ENCODE measurements at places on chromosomes 6 and 20.

DNA sequence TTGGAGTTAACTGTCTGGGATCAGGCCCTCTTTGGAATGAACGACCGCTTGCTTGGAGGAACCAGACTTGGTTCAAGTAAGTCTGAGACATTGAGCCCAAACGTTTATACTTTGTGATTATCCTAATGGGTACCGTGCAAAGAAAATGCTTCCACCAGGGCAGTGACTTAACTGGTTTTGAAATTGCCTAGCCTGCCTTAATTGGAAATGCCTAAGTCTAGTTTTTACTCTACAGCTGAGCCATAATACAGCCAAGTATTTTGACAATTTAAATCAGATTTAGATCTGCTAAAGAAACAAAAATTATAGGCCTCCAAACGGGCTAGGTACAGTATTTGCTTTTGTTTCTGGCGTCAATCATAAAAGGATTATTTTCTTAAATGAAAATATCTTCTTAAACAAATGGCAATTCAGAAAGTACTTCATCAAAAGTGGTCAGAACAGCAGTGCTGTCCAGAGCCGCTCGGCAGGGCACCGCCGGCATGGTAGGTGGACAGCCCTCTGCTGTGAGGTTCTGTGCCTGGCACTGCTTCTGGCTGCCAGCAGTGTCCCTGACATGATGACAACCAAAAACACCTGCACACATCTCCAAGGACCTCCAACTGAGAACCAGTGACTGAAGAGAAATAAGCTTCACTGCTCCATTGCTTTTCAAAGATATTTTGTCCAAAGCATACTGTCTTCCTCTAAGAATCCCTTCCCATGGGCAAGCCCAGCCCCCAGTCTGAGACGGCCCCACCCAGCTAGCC, 55.6 kb downstream of the EZR start:
- peak; percentile 13 for ATAC-seq

DNA sequence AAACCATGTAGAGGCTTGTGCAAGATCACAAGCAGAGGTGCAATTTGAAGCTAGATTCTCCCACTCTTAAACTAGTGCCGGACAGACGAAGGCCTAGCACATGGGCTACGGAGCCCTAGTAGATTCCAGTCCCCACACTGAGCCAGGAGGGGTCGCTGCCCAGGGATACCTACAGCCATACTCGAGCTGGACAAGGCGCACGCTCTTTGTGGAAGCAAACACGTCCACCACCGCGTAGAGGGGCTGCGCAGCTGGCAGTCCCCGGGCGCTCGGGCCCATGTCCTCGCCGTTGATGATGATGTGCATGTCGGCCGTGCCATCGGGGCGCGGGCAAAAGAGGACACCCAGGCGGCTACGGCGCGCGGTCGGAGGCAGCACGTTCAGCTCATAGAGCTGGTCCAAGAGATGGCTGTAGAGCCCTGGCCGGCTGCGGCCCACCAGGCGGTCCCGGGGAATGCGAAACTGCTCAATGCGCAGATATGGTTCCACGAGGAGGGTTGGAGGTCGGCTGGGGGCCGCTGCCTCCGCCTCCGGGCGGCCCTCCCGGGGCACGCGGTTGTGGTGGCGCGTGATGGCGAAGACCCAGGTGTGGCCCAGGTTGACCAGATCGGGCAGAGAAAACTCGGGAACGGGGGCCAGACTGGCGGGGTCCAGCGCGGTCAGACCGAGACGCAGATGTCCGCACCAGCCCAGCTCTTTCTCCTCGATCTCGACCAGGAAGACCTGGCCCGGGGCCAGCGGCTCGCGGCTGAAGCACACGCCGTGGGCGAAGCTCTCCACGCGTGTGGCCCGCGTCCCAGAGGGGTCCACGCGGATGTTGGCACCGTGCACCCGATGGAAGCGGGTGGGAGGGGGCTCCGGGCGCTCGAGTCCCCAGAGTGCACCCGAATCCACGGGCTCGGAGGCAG, 677 bp downstream of the NEURL2 start:
- peak; percentile 36 for ATAC-seq

DNA sequence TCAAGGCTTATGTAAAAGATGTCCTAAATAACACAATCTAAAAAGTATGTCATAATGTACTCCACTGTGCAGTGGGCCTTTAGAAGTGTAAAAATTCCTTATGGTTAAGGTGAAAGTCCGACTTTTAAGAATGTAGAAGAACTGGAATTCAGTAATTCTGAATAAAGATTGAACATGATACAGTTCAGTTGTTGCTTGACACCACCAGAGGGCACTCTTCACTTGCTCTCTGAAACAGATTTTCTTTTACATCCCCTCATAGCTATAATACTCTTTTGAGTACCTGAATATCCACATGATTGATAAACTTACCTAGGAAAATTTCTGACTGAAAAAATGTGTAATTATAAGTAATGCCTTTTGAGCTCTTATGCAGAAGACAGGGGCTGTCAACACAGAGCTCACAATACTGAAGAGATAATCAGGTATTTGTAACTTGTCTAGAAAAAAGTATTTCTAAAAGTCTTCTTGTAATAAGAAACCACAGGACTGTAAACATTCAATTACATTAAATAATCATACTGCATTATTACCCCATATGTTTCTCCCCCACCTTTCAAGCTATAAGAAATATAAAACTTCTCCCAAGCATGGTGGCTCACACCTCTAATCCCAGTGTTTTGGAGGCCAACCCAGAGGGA, 92.1 kb downstream of the POPDC3 start:
- ATAC-seq: no peak

DNA sequence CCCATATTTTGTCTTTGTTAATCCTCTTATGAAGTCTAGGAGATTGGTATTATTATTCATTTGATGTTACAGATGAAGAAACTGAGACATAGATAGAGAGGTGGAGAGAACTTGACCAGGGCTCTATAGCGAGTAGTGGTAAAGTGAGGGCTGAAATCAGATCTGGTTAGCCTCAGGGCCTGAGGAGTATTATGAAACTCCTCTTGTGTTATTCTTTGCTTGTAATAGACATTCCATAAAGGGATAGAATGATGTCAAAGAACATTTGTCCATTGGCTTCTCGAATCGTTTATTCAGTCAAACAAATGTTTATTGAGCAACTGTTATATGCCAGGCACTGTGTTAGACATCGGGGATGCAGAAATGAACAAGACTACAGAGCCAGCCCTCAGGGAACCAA, at the start of gene IL22RA2:
TSS of gene IL22RA2 (minus strand) at position 144 of the 400 bp plus-strand sequence. CDS start 11,895 bp downstream, outside the sequence.
- ATAC-seq: no peak

DNA sequence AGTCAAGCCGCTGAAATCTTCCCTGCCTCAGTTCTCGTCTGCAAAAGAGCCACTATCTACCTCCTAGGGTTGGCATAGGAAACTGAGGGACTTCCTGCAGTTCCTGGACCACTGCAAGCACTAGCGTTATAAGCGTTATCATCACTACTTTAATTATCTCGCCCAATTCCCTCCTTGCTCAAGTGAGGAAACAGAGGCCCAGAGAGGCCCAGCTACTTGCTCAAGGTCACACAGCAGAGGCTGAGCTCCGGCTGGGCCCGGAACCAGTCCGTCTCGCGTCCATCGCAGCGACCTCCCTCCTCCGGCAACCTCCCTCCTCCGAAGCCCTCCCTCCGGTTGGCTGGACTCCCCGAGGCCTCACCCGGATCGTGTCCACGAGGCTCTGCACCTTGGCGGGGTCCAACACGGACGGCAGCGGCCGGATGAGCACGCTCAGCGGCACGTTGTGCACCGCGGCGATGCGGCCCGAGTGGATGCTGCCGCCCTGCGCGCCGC, 338 bp downstream of the SRXN1 start:
- peak; percentile 1 for ATAC-seq

- ATAC-seq: no peak
Measured at GRCh38 chr20:17747431-17747846, 47.7 kb downstream of the BANF2 start.

- ATAC-seq: no peak
Measured at GRCh38 chr6:18386298-18386976, 713 bp upstream of the RNF144B start.

DNA sequence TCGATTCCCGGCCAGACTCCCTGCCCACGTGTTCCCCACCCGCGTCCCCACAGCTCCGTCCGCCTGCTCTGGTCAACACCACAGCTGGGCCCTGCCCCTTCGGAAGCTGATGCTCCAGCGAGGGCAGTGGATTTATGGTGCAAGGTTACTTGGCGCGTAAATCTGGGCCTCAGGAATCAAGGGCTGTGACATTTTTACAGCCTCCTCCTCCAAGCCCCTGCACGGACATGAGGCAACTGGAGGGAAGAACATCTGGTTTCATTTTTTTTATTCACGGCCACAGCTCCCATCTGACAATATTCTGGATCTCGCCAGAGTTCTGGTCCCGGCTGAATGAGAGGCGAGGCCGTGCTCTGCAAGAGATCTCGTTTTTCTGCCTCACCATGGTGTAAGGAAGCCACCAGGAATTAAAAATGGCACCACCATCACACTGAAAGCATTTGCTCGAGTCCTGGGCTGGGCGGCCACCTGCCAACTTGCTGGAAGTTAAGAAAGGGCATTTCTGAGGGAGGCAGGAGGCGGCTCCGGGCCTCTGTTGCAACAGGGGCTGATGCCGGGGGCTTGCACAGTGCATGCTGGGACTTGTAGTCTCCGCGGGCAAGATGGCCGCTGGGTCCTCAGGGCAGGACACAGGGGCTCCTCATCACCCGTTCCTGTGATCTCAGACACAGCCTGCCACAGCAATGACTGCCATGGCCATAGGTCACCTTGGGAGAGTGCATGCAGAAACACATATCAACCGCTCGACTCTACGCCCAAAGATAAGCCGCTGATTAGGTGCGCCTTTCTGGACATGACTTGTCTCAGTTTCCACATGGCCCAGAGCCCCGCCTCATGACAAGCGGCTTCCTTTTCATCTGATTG, 148.5 kb downstream of the LY86 start:
- no peak for ATAC-seq

DNA sequence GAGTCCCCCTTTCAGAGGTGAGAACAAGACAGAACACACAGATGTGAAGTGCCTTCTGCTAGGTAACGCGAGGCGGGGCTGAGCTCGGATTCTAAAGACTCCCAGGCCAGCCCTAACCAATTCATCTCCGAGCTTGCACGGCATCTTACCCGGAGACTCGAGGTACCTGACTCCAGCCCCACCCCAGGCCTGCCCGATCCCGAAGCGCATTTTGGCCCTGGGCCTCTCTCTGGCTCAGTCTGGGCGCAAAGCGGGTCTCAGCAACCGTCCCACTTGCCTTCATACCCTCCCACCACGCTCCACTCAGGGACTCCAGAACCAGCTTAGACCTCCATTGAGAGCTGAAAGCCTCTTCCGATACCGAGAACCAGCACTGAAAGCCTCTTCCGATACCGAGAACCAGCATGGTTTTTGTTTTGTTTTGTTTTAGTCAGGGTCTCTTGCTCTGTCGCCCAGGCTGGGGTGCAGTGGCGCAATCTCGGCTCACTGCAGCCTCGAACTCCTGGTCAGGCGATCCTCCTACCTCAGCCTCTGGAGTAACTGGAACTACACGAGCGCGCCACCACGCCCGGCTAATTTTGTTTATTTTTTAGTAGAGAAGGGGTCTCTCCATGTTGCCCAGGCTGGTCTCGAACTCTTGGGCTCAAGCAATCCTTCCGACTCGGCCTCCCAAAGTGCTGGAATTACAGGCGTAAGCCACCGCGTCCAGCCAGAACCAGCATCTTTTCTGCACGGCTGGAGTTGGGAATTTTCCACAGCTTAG, 557 bp upstream of the DYNLRB1 start:
- ATAC-seq: peak; percentile 66

DNA sequence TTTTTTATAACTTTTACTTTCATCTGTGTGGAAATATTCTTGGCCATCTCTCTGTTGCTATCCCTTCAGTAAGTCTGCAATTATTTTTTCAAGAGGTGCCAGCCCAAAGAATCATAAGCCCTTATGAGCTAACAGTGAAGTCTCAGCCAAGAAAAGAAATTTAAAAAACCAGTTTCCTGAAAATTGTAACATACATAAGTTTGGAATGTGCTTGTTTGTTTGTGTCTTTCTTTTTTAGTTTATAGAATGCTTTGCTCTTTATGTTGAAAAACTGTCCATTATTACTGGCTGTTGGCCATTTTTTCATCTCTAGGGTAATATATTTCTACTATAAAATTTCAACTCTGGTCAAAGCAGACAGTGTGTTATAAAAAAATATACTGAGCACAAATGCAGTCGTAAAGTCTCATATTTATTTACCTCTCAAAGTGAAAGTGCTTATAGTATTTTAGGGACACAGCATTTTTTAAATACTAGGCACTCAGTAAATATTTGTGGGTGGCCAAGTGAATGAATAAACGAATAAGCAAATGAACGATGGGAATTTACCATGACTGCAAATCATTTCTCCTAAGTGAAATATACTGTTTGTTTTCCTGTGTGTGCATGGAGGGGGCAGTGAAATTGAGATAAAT, 659.7 kb downstream of the KIF16B start:
- no peak for ATAC-seq

GRCh38 chr6:9523462-9523861, 891.4 kb downstream of the TFAP2A start:
- no peak for ATAC-seq

DNA sequence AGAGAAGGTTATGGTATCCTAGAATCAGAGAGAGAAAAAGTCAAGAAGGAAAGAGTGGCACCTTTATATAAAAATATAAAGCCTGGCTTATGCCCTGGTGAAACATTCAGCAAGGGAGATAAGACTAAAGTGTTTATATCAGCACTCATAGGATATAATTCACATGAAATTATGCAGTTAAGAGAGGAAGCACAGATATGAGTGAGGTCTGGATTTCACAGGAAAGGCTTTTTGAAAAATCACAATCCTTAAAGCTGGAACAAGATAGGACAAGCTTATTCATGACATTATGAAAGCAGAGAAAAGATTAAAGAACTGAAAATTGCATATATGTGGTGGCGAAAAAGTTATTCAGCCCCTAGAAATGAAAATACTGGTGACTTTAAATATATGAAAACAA, 181.2 kb upstream of the FLRT3 start:
- no peak for ATAC-seq

DNA sequence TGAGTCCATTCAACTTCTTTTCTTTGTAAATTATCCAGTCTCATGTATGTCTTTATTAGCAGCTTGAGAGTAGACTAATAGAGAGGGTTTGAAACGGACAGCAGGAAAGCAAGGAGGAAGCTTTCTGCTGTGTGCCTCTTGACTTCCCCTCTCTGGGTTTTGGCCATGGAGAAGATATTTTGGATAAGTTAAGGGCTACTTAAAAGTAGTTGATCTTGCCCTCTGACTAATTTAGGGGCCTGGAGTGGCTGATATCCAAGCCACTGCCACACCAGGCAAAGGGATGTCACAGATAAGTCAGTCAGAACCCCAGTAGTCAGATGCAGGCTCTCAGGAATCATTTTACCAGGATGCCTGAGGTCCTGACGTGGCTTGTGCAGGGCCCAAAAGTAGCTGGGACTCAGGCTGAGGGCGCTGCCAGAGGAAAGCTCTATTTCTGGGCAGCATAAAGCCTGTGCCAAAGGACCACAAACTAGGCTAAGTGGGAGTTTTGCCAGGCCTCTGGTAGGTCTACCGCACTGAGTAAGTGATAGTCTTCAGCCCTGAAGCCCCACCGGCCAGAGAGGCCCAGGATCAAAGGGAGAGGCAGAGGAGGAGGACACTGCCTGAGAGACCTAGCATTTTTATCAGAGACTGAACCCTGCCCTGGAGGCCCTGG, 41.6 kb upstream of the IYD start:
- no peak for ATAC-seq

GRCh38 chr20:10673176-10673841, 490 bp downstream of the JAG1 start:
- ATAC-seq: no peak
